ENCODE measurements at places on chromosomes 7 and 10. TPM values are rescaled to one million over a fixed set of nuclear protein-coding genes. Genes with fewer than 3 reads are reported as not detected.

Gene SPDYE6
- total RNA-seq, result not detected

Gene KIAA1217
- total RNA-seq, result 11.4 TPM

Gene VSTM4
- 12.2 TPM for total RNA-seq

Gene SEMA3E
- total RNA-seq, result 10.5 TPM

Gene PRPS1L1
- total RNA-seq, result not detected

Gene TSPAN12
- total RNA-seq, result 21.0 TPM

Gene GPR15LG
- not detected for total RNA-seq

Gene AKR1D1
- total RNA-seq, result not detected

Gene RARRES2
- total RNA-seq, result 447 TPM

Gene ZPBP
- not detected for total RNA-seq

Gene BMPER
- 3.1 TPM for total RNA-seq

Measured in sigmoid colon (tissue), 7 donors.